Stimulated activated CD4-positive, alpha-beta T cell treated with anti-CD3 and anti-CD28 coated beads, Interleukin-12 subunit alpha, Interleukin-12 subunit beta, amount 100 ng/mL, for 4 hours (primary cell): ENCODE measurements at places on chromosomes 7 and 10.
A peak's percentile ranks its signal among the peaks of the same experiment; 100 is the strongest.

- no peak for DNase-seq
Measured at GRCh38 chr10:113693348-113693747, 13.6 kb downstream of the CASP7 start.

DNA sequence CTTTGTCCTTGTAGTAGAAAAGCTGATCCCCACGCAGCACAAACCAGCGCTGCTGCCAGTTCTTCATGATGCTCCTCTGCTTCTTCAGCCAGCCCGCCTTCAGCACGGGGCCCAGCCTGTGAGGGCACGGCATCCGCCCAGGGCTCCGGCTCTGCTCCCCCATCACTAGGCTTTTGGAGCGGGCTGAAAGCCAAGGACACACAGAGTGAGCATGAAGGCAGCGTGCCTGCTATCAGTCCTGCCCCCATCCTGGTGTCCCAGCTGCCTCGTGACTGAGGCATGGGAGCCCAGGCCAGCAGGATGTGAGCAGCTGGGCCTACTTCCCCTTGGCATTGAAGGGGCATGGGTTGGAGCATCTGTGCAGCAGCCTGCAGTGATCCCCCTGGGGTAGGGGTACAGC, 21.9 kb downstream of the ARHGAP22 start:
- no peak for DNase-seq

DNA sequence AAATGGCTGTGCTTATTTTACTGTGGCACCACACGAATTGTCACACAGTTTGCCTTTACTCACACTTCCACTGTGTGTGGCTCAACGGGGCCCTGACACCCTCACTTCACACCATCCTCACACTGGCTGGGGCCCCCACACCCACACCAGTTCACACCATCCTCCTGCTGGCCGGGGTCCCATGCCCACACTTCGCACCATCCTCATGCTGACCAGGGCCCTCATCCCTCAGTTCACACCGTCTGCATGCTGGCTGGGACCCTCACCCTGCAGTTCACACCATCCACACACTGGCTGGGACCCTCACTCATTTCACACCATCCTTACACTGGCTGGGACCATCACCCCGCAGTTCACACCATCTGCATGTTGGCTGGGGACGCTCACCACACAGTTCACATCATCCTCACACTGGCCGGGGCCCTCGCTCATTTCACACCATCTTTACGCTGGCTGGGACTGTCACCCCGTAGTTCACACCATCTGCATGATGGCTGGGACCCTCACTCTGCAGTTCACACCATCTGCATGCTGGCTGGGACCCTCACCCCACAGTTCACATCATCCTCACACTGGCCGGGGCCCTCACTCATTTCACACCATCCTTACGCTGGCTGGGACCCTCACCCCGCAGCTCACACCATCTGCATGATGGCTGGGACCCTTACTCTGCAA, 36.0 kb downstream of the BRI3 start:
- DNase-seq: no peak

DNA sequence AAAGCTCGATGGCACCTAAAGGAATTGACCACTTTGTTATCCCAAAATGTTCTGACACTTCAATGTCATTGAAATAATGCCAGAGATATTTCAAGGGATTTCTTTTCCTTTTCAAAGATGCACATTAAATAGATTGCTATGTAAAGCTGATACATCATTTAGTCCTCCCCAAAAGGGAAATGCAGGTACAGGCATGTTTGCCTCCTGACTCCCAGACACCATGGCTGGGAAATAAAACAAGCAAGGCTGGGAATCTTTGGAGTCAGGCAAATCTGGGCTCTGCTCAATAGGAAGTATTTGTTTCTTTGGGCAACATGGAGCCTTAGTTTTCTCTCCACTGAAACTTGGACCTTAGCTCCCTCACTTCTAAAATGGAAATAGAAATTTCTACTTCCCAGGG, 230.8 kb upstream of the LRRTM3 start:
- no peak for DNase-seq

GRCh38 chr7:42128703-42129102, 108.3 kb downstream of the GLI3 start:
- no peak for DNase-seq

DNA sequence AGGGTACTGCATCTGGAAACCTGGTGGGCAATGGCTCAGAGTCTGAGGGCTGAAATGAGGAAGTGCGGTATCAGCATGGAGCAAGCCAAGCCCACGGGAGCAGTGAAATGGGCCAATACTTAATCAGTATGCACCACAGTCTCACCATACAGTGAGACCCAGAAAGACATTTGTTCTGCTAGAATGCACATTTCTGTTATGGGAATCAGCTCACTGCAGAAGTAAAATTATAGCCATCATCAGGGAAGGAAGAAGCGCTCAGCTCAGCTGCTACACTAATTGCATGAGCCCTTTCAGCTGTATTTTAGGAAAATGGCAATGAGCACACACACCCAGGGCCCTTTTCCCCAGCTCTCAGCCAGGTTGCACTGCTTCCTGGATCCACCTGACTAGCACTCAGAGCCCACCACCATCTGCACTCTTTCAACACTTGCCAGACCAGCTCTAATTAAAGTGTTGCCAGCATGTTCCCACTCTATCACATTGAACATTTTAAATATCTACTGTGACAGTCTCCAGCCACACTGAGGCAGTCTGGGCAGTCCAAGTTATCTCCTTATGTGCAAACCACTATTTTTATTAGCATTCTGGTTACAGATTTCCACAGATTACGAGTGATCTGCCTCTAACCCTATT, 44.2 kb upstream of the PIK3AP1 start:
- no peak for DNase-seq

- no peak for DNase-seq
Measured at GRCh38 chr7:12640299-12641096, 46.9 kb upstream of the ARL4A start.

GRCh38 chr10:96706331-96706853, 13.9 kb downstream of the PIK3AP1 start:
- DNase-seq: no peak

GRCh38 chr7:2870471-2870931, 26.4 kb upstream of the GNA12 start:
- peak; percentile 33 for DNase-seq
